Pancreas (tissue), 10 donors: ENCODE measurements at places on chromosomes 16 and 17. TPM values are rescaled to one million over a fixed set of nuclear protein-coding genes. Genes with fewer than 3 reads are reported as not detected.

GRCh38 chr17:57943140-57943539 is 12.1 kb downstream of the CUEDC1 start:
- DNase-seq: no peak

GRCh38 chr17:35586569-35587073 is 501 bp upstream of the AP2B1 start:
- DNase-seq: no peak

GRCh38 chr17:76567634-76568432 is 17.8 kb downstream of the ST6GALNAC2 start:
- DNase-seq: no peak

- DNase-seq: no peak
Measured at GRCh38 chr16:66714654-66715307, 18.2 kb upstream of the CMTM4 start.

The HOXB7 gene
- not detected for total RNA-seq

DNA sequence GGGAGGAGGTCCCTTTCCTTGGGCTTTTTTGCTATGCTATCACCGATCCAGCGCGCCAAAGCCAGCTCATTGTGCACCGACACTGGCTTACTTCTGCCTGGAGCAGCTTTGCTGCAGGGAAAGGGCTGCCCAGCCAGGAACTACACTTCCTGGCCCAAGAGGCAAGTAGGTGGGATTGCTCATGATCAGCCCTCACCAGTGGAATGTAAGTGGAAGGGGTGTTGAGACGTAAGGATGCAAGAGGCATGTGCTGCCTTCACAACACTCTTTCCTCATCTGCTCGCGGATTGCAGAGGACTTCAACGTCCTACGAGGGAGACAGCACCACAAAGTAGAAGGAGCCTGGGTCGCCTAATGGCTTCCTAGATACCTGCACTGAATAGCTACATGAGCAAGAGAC is 104.3 kb upstream of the FOXF1 start:
- DNase-seq: no peak

DNA sequence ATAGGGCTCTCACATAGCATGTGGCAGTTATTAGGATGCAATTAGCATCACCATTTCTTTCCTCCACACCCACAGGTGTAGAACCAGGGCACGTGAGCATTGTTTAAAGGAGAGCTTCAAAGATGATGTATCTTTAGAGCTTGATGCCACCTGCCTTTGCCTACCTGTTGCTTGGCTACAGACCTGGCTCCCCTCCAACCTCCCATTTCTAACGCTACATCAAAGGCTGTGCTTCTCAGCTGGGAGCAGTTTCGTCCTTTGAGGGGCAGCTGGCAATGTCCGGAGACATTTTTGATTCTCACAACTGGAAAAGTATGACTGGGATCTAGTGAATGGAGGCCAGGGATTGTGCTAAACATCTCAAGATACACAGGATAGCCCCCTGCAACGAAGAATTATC is 78.5 kb upstream of the CLEC3A start:
- DNase-seq: no peak

The CCDC144A gene
- total RNA-seq: 2.3 TPM

The MSI2 gene
- 36.7 TPM for total RNA-seq

GRCh38 chr16:11050944-11051343 is 106.6 kb downstream of the CLEC16A start:
- no peak for DNase-seq

DNA sequence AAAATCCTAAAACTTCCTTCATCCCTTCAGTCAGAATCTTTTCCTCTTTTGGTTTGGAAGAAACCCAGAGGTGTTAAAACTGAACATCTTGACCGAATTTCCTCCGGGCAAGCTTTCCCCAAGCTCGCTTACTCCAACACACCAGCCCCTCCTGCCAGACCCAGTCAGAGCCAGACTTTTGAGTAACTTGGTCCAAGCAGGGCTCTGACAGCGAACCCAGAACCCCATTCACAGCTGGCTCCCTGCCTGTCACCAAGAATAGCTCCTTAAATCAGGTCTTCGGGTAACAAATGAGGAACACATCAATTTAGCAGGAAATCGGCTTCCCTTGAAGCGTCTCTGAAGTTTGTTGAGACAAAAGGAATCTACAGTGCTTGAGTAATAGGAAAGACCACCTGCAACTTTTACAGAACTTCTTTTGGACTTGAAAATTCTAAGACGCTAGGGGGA is 27.3 kb downstream of the GAS7 start:
- no peak for DNase-seq

GRCh38 chr17:81025065-81025740 is 9.7 kb upstream of the BAIAP2 start:
- no peak for DNase-seq

The KCTD13 gene
- 9.4 TPM for total RNA-seq

DNA sequence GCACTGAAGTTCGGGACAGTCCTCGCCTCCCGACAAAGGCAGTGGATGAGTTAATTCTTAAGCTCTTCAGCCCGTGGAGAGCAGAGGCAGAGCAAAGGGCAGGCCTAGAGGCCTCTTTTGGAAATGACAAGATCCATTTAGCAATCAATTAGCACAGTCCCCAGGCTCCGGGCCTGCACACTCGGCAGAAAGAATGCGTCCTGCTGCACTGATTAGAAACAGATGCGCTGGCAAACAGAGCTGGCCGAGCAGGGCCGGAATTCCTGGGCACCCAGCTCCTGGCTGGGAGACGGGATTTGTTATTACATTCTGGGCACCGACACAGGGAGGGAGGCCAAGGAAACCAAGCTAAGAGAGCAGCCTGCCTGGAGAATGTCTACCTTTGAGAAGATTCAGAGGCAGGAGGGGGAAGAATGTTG is 162.9 kb downstream of the COPRS start:
- DNase-seq: peak; percentile 58

DNA sequence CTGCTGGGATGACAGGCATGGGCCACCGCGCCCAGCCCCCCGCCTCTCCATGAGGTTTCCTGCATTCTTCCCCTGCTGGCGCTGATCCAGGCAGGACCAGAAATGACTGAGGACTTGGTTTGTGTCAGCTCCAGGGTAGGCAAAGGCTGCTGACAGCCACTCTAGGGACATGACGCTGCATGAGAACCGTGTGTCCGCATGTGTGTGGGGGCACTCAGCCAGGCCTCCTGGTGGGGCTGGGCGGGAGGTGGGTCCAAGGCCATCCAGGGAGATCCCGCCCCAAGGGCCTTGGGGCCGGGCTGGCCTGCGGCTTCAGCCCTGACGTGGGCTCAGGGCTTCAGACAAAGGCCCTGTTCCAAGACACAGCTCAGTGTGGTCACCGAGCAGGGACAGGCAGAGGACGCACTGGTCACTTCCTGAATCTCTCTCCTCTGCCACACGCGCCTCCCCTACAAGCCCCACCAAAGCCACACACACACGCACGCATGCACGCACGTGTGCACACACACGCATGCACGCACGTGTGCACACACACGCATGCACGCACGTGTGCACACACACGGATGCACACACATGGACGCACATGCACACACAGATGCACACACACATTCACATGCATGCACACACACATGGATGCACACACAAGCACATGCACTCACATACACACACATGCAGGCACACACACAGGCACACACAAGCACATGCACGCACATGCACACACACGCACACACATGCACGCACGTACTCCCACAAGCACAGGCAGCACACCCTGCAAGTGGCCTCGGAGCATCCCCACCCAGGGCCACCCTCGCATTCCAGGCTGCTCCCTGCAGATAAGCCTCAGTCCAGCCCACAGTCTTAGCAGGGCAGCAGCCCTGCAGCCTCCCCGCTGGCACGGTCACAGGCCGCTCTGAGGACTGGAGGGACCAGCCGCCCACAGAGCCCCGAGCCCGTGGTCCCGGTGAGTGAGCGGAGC is 5.3 kb upstream of the TMEM204 start:
- peak; percentile 44 for DNase-seq

- DNase-seq: no peak
Measured at GRCh38 chr17:8362651-8363332, 13.7 kb downstream of the KRABD2 start.

GRCh38 chr16:62036101-62036801 is at the start of gene CDH8:
TSS of gene CDH8 (minus strand) at chr16:62036438. CDS start at chr16:62021403, 15,035 bp downstream.
- peak; percentile 56 for DNase-seq

DNA sequence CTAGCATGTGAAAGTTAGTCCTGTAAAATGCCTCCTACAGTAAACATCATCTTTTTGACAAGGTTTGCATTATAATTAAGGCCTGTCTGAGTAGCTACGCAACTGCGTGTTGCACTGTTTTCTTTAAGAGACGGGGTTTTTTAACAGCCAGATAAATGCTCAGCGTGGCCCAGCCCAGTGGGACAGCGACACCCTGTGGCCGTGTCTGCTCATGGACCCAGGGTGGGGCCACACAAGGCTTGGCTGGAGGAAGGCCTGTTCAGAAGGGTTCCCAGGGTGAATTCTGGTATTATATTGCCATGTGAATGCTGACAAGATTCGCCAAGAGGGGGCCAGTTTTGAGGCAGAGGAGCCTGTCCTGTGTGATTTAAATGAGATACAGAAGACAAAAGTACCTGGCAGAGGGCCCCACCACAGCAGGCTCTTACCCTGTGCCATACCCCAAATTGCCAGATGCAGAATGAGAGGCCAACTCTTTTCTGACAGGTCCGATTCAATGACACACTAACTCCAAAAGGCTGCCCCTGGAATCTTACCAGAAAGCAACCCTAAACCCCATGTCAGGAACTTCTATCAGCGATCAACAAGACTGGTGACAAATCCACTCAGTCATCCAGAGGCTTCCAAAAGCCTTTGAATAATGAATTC is 65.9 kb upstream of the IRX6 start:
- DNase-seq: peak; percentile 76

DNA sequence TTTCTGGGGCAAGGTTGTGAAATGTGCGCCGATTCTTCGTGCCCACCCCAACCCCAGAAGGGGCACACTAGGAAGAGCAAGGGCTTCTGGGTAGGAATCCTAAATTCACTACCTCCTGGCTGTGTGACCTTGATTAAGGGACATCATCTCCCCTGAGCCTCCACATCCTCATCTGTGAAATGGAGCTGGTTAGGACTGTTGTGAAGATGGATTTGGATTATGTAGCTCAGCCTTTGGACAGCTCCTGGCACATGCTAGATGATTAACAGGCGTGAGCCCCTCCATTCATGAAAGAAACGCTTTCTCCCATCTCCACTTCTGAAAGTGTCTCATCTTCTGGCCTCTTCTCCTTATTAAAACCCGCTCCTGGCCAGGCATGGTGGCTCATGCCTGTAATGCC is 65.3 kb upstream of the TMEM97 start:
- DNase-seq: no peak

The NPIPA3 gene
- 1.8 TPM for total RNA-seq

The TNK1 gene
- 5.8 TPM for total RNA-seq

- DNase-seq: no peak
Measured at GRCh38 chr17:16470265-16470664, 21.7 kb downstream of the LRRC75A start.
